ENCODE measurements at places on chromosomes 7 and 10.

DNA sequence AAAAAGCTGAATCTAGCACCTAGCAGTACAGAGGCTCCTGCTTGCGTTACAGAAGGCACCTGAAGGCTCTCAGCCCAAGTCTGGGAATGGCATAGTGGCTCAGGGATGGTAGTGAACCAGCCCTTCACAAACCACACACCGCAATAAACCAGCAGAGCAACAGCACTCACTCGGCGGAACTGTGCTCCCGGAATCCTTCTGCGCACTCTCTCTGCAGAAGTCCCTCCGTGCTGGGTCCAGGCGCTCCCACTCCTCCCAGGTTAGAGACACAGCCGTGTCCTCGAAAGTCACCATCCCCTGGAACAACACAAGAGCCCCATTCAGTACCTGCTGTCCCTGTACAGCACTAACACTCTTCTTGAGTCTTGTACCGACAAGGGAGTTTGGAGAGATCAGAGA is 1.5 kb downstream of the ZNF394 start:
- DNase-seq, result no peak

GRCh38 chr7:1083729-1084657 is 3.9 kb upstream of the GPER1 start:
- DNase-seq, result no peak

GRCh38 chr7:44711528-44711927 is 37.1 kb upstream of the ZMIZ2 start:
- DNase-seq, result no peak

- DNase-seq, result peak; percentile 58
Observed at GRCh38 chr10:75038335-75038734, 73.1 kb upstream of the SAMD8 start.

- no peak for DNase-seq
Observed at GRCh38 chr10:46253076-46254006, 33.5 kb upstream of the ANTXRL start.

GRCh38 chr10:124236816-124237215 is 143.4 kb upstream of the CHST15 start:
- no peak for DNase-seq

- DNase-seq, result no peak
Observed at GRCh38 chr10:31630861-31631567, 297.6 kb downstream of the ARHGAP12 start.

DNA sequence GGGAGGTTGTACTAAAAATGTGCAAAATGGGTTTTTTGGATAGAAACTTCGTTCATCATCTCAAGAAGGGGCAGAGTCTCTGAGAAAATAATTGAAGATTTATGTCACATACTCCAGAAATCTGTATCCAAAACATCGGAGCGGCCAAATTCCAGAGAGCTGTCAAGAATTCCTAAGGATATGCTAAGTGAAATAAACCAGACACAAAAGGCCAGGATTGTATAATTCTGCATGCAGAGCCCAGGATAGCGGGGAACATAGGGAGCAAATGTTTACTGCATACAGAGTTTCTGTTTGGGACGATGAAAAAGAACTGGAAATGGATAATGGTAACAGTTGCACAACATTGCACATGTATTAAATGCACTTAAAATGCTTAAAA is 224.2 kb upstream of the AUTS2 start:
- DNase-seq, result peak; percentile 90

DNA sequence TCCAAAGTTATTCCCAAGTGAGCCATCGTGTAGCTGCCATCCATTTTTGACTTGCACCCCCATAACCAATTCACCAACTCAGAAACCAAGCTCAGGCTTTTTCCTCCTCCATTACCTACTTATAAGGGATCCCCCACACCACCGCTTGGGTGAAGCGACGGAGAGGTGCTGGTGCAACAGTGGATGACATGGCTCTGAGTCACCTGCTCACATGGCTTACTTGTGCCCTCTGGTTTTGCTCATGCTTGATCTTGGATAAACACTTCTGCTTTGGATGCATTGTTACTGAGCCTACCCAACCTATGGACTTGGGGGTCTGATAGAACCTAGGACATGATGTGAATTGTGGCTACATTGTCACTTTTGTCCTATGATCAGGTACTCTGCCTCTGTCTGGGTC is 12.0 kb upstream of the AKR1B1 start:
- DNase-seq, result peak; percentile 35

DNA sequence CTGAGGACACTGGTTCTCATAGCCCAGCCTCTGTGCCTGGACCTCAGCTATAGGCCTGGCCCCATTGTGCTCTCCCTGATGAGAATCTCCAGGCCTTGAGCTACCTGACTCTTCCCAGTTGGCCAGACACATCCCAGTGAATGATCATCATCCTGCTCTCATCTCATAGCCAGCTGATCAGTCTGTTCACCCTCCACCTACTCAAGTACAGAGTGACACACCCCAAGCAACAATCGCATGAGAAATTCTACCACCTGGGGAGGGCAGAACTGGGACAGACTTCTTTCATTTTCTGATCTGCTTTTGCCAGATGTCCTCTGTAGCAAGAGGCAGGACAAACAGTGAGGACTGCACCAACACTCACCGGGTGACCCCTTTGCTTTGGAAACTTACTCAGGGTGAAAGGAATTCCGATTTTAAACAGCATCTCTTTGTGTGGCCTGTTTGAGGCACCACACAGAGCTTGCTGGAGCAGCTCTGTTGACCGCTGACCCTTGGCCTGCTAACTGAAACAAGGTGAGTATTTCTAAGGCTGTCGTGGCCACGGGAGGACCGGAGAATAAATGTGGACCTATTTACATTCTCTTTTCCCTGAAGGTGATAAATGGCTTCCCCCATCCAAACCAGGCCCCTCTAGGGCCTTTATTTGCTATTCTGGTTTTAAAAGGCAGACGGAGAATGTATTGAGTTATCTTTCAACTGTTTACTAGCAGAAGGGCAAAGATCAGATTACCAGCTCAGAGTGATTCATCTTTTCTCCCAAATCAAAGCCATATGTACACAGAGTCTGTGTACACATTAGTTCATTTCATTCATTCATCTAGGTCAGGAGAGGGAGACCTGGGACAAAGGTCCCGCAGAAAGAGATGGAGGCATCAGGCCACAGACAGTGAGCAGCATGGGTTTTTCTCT is 181.4 kb upstream of the TNS3 start:
- DNase-seq, result peak; percentile 93

- no peak for DNase-seq
Observed at GRCh38 chr10:38050212-38050611, 39.7 kb downstream of the ZNF33A start.

DNA sequence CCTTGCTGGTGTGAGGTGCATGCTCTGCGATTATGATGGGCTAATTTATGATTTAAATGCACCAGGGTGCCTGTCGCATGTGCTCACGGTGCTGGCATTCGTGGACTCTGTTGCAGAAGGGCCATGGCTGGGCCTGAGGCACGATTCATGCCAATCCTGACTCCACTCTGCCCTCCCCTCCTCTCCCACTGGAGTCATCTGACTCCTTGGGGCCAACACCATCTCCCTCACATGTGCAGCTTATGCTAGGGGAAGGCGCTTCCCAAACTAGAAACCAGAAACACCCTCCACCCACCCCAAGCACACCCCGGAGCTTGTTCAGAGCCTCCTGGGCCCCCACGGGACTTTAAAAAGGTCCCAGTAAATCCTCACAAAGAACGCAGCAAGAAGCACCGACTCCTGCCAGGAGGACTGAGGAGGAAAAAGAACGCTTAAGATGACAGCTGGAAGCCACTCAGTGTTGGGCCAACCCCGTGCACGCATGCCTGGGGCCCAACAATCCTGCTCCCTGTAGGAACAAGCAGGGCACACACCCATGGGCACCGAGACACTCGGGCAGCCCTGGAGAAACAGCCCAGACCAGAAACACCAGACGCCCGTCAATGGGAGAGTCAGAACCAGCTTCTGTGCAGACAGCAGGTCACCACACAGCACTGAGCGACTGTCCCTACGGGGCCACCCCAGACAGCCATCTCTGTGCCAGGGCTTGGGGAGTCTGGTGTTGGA is 14.1 kb downstream of the BRI3 start:
- DNase-seq, result no peak

- peak; percentile 71 for DNase-seq
Observed at GRCh38 chr7:4700577-4701235, 18.6 kb downstream of the FOXK1 start.

- DNase-seq, result no peak
Observed at GRCh38 chr10:33031171-33031570, 73.1 kb upstream of the ITGB1 start.

DNA sequence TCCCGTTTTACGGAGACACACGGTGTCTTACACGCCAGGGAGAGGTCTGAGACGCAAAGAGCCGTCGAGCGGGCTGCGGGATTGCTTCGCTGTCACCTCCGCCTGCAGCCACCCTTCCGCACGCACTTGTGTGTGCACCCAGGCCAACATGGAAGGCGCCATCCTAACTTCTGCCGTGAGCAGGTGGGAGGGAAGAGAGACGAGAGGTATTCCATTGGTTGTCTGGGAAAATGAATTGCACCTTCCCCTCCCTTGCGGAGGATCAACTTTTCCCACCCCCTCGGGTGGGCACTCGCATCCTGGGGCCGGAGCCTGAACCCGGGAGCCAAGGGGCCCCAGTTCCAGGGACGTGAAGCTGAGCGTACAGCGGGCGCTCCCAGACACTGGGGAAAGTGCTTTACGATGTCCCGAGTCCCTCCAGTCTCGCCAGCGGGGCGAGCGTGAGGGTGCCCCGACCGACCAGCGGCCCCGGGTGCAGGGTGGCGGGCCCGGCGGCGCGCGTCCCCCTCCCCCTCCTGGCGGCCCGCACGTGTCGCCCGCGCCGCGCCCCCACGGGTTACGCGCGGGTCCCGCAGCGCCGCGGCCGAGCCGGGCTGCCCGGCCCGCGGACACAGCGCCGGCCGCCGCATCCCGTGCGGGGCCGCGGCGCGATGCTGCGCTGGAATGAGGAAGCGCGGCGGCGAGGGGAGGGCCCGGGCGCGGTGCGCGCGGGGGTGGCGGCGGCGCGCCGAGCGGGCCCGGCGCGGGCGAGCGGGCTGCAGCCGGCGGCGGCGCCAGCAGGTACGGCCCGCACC is 984 bp upstream of the IKZF1 start:
- no peak for DNase-seq

DNA sequence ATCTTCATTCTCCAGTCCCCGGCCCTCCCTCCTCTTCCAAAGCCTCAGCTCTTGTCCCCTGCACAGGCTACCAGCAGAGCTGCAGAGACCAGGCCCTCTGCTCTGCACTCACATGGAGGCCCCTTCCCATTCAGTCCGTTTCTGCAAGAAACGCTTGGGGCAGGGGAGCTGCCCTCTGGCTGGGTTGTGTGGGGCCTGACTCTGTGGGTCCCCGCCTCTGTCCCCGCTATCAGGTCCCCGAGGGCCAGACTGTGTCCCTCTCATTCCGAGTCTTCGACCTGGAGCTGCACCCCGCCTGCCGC is 1.5 kb downstream of the PCOLCE start:
- peak; percentile 47 for DNase-seq

GRCh38 chr7:90536449-90536848 is 59.7 kb upstream of the CDK14 start:
- no peak for DNase-seq

GRCh38 chr10:73577788-73578187 is 13.4 kb downstream of the USP54 start:
- peak; percentile 31 for DNase-seq

DNA sequence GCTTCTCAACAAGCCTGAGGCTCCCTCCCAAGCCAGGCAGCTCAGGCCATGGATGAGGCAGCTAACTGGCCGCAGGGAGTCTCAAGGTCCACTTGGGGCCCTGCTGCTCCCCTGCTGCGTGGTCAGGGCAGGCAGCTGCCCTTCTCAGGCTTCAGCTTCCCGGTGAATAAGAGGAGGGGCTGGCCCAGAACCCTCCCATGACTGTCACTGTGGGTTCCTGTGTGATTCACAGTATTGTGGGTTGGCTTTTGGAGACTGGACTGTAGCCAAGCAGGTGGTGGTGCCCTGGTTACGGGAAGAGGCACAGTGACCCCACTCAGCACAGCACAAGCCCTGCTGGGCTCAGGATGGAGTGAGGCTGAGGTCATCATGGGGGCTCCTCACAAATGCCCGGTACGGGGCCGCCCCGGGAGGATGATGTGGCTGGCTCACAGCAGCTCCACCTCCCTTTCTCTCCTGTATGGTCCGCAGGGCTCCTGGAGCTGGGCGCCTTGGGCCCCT is 189.8 kb downstream of the HECW1 start:
- peak; percentile 62 for DNase-seq

DNA sequence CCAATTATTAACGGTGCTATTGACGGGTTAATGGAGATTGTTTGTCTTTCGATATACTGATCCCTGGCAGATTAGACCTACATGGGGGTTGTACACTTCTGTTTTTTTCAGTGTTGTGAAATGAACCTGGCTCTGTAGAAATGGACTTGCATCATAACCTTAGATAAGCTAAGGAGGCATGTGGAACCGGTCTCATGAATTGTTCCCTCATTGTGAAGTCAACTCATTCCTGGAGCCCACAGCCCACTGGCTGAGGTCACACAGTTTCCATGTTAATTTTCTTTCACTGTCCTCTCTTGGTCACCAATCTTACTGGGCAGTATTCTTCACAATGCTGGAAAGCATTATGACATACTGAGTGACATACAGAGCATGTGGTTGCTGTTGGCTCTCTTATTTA is 202.8 kb downstream of the BMPER start:
- DNase-seq, result peak; percentile 14

GRCh38 chr7:26588511-26588910 is 275.9 kb downstream of the SKAP2 start:
- no peak for DNase-seq

GRCh38 chr7:55345292-55345691 is 19.8 kb upstream of the LANCL2 start:
- no peak for DNase-seq

GRCh38 chr7:27631391-27631790 is 31.3 kb downstream of the HIBADH start:
- no peak for DNase-seq

DNA sequence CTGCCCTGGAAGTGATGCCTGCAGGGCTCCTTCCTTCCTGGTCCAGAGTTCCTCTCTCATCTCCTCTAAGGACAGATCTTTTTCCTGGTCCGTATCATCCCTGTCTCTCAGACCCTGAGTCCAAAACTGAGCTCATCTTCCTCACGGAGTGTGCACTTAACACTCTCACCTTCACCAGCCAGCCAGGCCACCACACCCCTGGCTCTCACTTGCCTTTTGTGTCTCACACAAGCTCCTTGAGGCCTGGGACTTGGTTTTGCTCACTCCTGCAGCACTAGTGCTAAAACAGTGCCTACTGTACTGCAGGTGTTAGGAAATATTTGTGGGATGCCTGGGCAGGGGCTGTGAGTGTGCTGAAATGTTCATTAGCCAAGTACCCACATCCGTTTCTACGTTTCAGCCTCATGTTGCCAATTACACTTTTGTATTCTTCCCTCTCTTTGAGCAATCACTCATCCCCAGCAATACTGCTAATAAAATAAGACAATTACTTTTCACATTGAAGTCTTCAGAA is 21.4 kb upstream of the PARP12 start:
- no peak for DNase-seq
